ENCODE measurements at places on chromosomes 16 and 17.

- no peak for DNase-seq
Observed at GRCh38 chr17:82489117-82489516, 30.4 kb upstream of the FOXK2 start.

GRCh38 chr17:72710834-72711233, 381.7 kb downstream of the SLC39A11 start:
- no peak for DNase-seq

DNA sequence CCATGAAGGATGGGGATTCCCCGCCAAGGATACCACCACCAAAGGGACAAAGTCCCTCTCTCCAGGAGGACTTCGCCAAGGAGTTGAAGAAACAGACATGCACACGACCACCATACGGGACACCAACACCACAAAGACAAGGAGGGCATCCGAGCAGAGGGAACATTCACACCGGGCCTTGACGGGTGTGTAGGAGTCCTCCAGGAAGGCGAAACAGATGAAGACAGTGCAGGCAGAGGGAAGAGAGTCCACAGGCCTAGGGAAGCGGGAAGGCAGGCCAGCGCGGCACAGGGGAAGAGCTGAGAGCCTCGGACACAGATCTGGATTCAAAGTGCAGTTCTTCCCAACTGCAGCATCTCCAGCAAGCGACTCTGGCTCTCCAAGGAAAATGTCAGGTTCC, 10.8 kb downstream of the COTL1 start:
- DNase-seq: no peak

DNA sequence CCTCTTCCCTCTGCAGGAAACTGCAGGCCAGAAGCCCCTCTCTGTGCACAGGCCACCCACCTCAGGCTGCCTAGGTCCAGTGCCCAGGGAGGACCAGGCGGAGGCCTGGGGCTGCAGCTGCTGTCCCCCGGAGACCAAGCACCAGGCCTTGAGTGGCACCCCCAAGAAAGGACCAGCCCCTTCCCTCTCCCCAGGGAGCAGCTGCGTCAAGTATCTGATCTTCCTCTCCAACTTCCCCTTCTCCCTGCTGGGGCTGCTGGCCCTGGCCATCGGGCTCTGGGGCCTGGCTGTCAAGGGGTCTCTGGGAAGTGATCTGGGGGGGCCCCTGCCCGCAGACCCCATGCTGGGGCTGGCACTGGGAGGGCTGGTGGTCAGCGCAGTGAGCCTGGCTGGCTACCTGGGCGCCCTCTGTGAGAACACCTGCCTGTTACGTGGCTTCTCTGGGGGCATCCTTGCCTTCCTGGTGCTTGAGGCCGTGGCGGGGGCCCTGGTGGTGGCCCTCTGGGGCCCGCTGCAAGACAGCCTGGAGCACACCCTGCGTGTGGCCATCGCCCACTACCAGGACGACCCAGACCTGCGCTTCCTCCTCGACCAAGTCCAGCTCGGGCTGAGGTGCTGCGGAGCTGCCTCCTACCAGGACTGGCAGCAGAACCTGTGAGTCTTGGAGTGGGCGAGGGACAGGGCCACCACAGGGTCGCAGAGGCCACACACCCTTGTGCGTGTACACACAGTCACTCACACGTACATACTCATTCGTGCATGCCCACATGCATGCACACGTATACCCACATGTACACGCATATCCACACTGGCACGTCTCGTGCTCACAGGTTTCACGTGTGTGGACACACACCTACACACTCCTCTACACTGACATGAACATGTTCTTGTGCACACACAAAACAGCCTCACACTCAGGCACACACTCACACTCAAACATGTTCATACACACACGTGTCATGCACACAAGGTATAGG, 8.3 kb downstream of the TSPAN10 start:
- DNase-seq: no peak

- DNase-seq: no peak
Observed at GRCh38 chr17:55272711-55273578, 8.2 kb downstream of the HLF start.

DNA sequence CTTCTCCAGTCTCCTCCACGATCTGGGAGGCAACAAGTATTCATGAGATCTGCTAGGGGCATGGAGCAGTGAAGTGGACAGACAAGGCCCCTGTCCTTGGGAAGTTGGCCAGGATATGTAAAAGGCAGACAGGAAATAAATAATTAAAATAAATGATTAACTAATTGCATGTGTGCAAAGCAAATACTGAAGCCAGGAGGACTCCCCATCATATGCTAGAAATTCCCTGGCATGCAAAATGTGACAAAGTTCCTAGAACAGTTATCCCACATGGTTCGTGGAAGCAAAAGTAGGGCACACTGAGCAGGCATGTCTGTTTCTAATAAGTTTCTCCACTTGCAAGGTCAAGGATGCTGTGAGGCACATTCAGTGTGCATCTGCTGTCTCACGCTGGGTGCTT, 86.8 kb downstream of the CDYL2 start:
- DNase-seq: no peak

DNA sequence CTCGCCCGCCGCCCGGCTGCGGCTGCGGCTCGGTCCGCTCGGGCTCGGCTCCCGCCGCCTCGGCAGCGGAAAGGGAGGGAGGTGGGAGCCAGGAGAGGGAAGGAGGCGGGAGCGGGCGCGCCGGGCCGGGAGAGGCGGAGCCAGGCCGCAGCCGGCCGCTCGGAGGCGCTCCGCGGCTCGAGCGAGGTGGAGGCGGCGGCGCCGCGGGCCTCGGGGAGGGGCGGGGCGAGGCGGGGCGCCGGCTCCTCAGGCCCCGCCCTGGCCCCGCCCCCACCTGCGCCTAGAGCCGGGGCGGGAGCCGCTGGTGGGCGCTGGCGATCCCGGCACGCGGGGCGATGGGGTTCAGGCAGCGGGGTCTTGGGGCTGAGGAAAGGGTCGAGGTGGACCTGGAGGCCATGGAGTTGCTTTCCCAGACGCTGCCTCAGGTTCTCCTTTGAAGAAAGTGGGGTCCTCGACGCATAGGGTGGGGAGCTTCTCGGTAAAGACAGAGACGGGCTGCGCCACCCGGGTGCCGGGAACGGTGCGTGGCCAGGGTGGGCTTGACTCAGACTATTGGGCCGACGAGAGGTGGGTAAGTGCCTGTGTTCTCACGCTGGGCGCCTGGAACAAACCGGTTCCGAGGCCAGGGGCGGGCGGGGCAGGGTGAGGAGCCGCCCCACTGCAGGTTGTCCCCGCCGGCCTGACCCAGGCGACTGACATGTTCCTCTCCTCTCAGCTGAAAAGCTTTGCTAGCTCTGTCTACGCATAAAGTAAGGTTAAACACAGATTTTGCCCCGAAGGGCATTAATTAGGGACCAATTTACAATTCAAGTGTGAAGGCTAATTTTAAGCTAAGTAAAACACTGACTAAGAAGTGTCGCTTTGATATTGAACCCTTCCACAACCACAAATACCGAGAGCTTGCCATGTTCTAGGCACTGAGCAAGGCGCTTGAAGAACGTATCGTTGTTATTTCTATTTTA, at the start of gene CMTM4:
Gene CMTM4 (minus strand): TSS at position 75 of the 962 bp plus-strand sequence. CDS start 218 bp downstream, outside the sequence.
- peak; percentile 92 for DNase-seq

DNA sequence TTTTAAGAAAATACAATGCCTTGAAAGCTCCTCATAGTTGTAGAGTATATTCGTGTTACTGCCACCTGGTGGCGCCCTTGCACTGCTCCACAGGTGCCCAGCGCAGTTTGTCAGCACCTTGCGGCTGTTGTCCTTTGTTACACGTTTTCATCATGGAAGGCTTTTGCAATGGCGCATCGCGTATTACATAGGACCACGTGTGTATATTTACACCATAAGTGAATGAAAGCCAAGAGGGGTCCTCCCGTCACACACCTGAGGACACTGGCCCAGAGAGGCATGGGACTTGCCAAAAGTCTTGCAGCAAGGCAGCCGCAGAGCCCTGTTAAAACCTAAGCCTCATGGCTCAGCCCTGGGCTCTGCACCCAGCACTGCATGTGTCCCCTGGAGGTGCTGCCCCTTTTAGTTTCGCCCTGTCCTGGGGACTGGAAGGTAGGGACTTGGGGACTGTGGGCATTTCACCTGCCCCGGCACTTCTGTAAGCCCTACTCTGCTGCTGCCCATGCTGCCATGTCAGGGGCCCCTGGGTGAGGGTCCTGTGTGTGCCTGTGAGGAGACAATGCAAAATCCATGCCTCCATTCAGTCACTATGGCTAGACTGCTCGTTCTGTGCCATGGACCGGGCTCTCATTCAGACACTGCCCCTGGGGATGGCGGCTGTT, 24.3 kb downstream of the POLR3E start:
- peak; percentile 79 for DNase-seq

- DNase-seq: no peak
Observed at GRCh38 chr16:30664616-30665109, 6.4 kb downstream of the FBRS start.

- peak; percentile 91 for DNase-seq
Observed at GRCh38 chr17:74453665-74454196, 12.7 kb upstream of the CD300A start.

- DNase-seq: no peak
Observed at GRCh38 chr17:6996256-6997011, 585 bp downstream of the ALOX12 start.

DNA sequence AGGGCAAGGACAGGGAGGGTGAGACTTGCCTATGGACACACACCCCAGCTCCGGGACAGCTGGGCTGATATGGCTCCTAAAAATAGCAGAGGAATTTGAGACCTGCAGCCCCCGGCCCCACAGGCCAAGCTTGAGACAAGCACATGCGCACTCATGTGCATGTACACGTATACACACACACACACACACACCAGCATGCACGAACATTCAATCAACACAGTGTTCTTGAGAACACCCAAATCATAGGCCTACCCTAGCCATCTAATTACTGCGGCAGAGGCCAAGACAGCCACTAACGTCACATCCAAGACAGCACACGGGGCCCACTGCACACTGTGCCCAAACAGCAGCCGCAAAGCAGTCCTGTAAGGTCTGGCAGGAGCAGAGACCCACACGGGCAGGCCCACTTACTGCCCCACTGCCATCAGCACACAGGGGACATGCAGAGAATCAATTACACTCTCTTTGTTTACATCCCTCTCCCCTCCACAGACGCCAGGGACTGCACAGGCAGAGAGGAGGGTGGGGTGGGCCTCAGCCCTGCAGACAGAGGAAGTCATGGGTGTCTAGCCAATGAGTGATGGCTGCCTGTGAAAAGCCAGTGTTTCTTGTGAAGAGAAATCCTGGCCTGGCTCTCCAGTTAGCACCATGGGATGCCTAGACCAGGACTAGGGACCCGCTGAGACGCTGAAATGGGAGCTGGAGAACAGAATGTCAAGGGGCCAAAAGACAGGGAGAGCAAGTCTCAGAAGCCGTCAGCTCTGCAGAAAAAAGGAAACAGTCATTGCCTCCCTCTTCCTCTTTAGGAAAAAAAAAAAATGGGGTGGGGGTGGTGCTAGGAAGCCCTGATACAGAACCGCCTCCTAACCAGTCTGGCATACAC, 39.3 kb downstream of the MYO18A start:
- peak; percentile 24 for DNase-seq

DNA sequence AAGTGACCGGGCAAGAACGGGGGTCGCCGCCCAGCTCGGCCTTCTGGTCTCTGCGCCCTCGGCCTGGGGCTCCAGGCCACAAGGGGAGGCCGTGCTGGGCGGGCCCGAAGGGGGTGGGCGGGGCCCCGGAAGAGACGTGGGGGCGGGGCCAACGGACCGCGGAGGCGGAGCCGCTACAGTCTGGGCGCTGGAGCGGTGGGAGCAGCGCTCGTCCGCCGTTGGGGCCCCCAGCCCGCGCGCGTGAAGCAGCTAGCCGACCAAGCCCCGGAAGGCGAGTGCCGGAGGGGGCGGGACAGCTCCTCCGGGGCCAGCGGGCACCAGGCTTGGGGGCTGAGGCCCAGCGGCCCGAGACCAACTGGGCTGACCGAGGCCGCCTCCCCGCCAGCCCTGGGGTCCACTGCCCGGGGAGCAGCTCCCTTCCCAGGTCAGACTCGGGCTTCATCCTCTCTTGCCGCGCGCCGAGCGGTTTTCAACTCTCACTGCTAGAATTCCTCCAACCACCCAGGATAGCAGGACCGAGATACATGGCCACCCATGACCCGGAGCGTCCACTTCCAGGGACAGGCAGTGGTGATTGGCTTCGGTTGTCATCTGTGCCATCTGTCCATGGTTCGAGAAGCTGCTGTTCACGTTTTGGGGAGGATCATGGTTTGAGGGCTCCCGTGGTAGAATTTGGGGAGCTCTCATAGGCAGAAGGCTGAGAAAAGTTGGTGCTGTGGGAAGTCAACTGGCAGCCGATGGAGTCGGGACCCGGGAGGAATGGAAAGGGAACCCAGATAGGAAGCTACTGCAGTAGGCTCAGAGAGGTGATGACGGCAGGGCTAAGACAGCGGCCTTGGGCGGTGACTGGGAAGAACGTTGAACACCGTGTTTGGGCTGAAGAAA, 44.6 kb upstream of the LCMT1 start:
- DNase-seq: peak; percentile 82

GRCh38 chr16:57788951-57789350, 13.3 kb downstream of the KIFC3 start:
- no peak for DNase-seq

DNA sequence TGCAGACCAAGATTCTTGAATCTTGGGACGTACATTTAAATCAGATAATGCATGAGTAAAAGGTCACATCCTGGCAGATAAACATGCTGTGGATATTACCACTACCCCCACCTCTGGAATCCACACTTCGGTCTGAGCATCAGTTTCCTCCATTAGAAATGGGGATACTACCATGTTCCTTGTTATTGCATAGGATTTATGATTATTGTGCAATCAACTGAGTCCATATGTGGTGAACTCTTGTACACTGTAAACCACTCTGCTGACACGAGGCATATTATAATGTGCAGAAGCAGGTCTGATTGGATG, 108.7 kb downstream of the VAT1L start:
- no peak for DNase-seq

GRCh38 chr16:54107583-54108202, 178.9 kb downstream of the IRX3 start:
- DNase-seq: no peak

GRCh38 chr16:920051-920681, 50.6 kb downstream of the LMF1 start:
- no peak for DNase-seq

Data from RPMI8226 (cell line).